Progenitor cell of endocrine pancreas (in vitro differentiated cells): ENCODE measurements at places on chromosomes 12 and 14. TPM values are rescaled to one million over a fixed set of nuclear protein-coding genes. Genes with fewer than 3 reads are reported as not detected.

DNA sequence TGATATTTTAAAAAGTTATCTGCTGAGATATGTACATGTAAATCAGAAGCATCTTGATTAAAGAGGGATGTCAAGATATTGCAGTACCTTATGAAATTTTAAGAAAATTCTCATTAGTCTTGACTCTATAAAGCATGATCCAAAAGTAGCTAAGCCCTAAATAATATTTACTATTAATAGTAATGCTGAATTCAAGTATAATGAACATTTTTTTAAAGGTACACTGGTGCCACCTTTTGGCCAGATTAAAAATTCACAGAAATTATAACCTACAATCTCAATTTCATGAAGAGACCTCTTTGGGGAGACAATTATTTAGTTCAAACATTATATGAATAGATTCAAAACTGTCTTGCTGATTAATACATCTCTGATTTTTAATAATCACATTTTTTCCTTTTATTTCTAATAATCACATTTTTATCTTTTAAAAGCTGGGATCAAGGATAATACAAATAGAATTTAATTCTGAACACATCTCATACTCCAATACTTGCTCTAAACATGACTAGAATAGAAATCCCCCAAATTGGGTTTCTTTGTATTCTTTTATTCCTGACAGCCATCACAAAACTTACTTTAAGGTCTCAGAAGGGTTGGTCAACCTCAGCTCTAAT lies 13.4 kb downstream of the AKAP5 start:
- DNase-seq, result no peak

DNA sequence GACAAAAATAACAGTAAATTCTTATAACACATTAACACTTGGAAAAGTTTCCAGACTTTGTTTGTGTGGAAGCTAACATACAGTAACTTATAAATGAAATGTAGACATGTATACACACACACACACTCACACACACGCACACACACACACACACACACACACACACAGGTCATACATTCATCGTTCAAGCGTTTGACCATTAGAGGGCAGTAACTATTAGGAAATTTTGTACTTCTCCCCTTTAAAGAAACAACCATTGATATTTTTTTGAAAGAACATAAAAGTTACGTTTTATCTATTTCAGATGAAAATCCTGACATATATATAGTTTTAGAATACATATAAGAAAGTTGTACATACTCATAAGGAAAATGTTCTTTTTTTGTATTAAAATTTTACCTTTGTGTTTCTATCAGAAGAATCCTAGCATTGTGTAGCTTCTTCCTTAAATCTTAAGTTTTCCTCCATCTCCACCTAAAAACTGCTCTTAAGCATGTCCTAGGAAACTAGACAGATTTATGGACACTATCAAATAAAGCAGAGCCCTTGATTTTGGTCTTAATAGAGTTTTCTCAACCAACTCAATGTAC lies 29.0 kb downstream of the PTPRQ start:
- no peak for DNase-seq

GRCh38 chr12:113591480-113591974 lies 119.9 kb upstream of the LHX5 start:
- DNase-seq, result no peak

GRCh38 chr12:27055966-27056365 lies 26.4 kb downstream of the C12orf71 start:
- DNase-seq, result no peak

GRCh38 chr12:101480849-101481248 lies 5.7 kb downstream of the SPIC start:
- DNase-seq, result no peak

GRCh38 chr12:25716842-25717241 lies 163.8 kb upstream of the LMNTD1 start:
- DNase-seq, result no peak

DNA sequence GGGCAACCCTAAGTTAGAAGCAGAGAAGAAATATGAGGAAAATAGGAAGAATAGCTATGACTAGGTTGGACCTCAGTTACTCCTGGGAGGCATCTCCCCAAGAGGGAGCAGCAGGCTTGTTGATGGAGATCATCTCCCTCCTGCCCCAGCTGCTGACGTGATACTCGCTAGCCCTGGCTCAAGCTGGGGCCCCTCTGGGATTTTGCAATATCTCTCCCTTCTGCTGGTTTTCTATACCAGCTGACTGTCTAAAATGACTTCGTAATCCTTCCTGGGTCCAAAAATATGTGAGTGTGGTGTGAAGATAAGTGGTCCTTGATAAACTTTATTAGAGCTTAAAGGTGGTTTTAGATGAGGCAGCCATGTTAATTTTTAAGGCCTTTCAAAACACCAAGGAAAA lies 4.5 kb upstream of the HECTD4 start:
- DNase-seq, result no peak

ANKS1B gene
- 10.1 and 14.0 TPM in 2 replicates for total RNA-seq

APOLD1 gene
- total RNA-seq, result 5.3 and 5.4 TPM in 2 replicates

GRCh38 chr12:98939350-98939749 lies 294.3 kb downstream of the APAF1 start:
- no peak for DNase-seq

DNA sequence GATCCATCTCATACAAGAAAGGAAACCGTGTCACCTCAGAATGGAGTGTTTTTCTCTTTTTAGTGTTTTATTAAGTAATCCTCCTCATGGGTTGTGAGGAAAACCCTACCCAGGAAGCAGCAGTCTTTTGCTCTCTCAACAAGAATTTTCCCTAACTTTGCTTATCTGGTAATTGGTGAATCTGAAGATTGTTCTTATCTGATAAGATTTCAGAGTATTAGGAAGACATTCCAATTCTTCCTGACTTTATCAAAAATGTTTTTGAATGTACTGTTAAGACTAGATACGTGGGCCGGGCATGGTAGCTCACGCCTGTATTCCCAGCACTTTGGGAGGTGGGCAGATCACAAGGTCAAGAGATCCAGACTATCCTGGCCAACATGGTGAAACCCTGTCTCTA lies 86.0 kb downstream of the PHLDA1 start:
- no peak for DNase-seq
